ENCODE measurements at places on chromosomes 2 and 18.

DNA sequence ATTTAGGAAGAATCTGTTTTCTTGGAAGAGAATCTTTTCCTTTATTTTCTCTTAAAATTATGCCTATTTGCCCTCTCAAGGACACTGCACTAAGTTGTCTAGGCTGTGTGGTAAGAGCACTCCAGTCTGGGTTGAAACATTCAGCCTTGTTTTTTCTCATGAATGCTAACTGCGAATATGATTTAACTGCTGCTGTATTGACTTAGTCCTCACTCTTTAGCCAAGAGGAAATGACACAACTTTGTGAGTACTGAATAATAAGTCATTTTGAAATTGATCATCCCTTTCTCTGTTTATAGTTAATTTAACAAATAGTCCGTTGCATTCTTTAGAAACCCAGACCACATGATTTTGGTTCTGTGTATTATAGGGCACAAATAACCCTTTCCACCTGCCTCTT lies 4.5 kb upstream of the RND3 start:
- no peak for DNase-seq

DNA sequence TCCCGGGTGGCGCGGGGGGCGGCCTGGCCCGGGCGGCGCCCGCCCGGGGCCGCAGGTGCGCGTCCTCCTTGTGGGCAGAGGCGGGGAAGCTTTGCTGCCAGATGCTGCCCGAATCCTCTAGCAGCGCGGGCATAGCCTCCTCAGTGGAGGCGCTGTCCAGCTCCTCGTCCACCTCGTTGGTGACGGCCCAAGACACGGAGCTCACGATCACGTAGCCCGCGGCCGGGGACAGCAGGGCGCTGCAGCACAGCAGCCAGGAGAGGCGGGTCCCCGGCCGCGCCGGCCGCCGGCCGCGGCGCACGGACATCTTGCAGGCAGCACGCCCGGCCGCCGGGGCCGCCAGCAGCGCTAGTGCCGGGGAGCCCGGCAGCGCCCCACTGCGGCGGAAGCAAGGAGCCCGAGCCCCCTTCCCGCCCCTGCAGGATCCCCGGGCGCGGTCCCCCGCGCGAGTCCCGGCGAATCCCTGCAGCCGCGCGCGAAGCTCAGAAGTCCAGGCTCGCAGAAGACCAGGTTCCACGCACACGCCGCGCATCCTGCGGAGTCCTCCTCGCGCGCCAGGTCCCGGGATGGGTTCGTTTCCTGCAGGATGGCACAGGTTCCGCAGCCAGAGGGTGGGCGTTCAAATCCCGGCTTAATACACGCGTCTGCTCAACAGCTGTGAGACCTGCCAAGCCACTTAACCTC lies at the start of gene CREG2:
Gene CREG2, minus strand, starts transcription at position 353 of the 684 bp plus-strand sequence. Its CDS starts 46 bp downstream, at position 307.
- DNase-seq: peak; percentile 18

DNA sequence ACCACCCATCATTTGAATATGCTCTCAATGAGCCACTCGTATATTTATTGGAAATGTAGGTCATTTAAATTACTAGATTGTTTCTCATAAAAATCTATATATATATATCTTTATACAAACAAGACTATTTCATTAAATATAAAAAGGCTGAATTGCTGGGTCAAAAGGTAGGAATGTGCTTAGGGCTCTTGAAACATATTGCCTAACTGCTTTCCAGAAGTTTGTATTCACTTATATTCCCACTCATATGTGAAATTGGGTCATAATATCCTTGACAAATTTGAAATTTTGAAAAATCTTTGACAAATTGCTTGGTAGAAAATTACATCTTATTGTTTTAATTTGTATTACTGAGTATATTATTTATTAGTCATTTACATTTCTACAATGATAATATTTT lies 999.8 kb upstream of the CDH2 start:
- no peak for DNase-seq

DNA sequence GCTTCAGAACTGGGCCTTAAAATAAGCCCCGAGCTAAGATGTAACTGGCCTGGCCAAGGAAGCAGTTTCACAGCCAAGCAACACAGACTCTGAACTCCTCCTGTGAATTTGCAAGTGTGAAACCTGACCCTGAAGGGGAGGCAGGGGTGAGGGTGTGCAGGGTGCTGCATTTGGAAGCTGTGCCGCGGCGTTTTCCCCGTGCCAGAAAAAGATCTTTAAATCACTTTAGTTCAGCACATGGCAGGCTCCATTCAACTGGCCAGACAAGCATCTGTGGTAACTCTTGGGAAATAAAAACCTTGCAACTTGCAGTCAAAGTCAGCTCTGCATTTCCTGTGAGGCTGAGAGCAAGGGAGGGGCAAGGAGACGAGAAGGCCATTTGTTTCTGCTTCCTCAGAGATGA lies 209.3 kb upstream of the SOX11 start:
- DNase-seq: no peak

DNA sequence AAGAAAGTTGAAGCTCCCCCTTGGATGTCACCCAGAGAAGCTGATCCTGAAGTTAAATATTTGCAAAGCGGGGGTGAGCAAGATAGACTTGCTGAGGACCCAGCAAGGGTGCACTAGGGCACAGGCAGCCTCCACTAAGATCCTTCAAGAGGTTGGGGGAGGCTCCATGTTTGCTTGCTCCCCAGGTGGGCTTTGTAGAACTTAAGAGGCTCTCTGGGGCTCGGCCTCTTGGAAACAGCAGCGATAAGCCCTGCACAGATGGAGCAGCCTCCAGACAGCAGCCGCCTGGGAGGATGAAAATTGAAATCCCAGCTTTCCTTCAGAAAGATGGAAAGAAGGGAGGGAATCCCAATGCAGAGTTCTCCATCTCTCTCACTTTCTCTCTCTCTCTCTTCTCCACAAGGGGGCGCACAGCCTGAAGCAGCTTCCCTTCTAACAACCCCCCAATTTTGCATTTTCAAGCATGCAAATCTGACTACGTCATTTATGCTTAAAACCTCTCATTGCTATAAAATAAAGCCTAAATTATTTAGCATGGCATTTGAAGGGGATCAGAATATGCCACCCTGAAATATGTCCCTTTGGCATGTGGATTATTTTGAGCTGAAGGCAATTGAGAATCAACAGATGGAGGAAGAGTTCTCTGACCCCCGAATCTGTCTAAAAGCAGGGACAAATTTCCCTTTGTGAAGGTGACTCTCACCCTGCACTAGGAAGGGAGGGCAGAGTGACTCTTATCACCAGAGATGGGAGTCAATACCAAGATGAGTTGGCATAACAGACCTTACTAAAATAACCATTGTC lies 185.7 kb upstream of the KLHL29 start:
- no peak for DNase-seq

DNA sequence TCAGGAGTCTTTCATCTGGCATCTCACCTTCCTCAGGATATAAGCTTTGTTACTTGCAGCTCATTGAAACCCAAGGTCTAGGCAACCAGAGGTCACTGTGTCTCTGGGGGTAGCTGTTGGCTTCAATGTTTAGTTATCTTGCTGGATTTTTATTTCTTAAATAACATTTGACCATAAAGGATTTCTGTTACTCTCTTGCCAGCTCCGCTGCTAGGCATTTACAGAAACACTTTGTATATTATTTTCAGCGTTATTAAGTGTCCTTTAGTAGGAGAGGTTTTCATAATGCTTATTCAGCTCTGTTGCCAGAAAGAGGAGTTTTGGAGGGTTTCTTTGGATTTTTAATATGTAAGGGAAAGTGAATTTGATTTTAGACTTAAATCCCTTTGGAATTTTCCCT lies 61.4 kb downstream of the QPCT start:
- no peak for DNase-seq

GRCh38 chr2:20247084-20247483 lies 22.2 kb upstream of the SDC1 start:
- no peak for DNase-seq

DNA sequence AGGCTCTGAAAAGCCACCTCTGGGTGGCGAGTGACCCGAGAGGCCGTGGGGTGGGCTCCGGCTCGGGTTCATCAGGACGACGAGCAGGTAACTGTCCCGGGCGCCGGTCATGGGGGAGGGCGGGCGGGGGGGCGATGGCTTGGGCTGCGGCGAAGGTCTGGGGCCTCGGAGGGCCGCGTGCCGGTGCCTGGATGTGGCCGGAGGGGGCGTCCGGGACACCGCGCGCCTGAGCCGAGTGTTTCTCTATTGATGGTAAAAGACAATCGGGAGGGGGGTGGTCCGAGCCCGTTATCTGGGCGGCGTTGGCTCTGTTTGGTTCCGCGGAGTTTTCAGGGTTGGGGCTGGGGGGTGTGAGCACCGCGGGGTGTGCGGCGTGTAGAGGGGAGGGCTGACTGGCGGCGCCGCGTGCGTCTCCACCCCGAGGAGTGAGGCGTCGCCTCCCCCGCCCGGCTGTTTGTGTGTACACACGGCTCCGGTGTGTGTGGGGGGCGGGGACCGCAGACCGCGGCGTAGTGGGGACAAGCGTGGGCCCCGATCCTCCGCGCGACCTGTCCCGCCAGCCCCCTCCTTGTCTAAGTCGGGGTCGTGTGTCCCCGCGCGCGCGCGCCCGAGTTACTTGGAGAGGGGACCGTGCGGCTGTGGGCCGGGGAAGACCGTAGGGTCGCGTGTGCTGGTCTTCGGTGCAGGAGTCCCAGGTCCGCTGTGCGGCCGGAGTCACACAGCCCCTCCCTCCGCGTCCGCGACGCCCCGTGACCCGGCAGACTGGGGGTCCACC lies 1.6 kb downstream of the CTIF start:
- peak; percentile 52 for DNase-seq

DNA sequence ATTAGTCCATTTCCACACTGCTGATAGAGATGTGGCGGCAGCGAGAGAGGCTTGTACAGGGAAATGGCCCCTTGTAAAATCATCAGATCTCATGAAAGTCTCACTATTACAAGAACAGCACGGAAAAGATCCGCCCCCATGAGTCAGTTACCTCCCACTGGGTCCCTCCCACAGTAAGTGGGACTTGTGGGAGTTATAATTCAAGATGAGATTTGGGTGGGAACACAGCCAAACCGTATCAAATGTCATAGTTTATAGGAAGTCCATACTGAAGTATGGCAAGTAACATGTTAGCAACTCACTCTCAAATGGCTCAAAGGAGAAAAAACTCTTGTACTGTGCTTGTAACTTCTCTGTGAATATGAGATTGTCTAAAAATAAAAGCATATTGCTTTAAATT lies 56.1 kb downstream of the FARP2 start:
- no peak for DNase-seq

DNA sequence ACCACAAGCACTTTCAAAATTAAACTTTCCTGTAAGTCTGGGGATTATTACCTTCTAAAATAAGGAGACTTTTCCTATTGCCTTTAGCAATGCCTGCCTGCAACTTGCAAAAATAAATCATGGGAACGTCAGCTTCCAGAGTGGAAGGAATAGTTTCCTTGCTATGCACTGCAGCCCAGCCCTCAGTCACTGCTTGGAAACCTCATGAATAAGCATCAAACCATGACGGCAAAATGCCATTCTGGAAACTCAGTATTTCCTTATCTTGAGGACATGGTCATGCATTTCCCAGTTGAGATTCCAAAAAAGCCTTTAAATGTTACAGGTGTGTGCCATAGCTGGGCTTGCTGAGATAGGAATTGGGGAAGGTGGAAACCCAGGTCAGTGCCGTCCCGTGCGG lies 84.2 kb upstream of the OTOS start:
- DNase-seq: peak; percentile 27

- peak; percentile 61 for DNase-seq
Observed at GRCh38 chr2:20617081-20617575, 33.8 kb downstream of the HS1BP3 start.

GRCh38 chr2:106207246-106207645 lies 13.1 kb upstream of the UXS1 start:
- no peak for DNase-seq

DNA sequence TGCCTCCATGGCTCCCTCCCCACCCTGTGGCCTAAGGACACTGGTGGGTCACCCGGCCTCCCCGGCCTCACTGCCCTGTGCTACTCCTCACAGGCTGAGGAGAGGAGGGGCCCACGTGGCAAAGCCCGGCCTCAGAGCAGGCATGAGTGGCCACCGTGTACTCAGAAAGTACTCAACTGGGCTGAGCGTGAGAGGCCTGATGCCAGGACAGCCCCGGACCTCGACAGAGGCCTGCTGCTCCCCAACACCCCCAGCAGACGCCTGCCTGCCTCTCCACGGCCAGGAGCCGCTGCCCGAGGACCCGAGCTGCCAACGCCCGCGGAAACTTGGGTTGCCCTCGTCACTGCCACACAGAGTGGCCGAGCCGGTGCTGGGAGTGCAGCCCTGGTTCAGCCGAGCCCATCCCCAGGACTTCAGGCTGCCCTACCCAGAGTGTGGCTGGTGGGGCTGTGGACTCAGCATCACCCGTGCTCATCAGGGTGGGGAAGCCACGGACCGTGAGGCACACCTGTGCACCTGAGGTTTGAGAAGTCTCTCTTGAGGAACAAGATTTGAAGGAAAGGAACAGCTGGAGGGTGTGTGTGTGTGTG lies 59.3 kb downstream of the CENPO start:
- no peak for DNase-seq

DNA sequence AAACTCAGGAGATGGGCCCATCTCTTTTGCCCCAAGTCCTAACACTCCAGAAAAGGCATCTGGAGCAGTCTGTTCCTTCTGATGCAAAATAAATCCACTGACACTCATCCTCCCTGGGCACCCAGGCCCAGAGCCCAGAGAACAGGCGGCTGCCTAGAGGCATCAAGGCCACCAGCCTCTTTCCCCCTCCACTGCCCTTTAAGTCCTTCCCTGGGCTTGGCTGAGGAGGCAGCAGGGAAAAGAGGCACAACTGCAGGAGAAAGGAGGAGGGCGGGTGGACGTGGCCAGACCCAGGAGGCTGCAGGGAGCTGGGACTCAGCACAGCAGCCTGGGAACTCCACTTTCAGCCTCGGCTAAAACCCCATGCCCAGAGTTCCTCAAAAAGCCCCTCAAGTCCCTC lies 99.7 kb upstream of the ID2 start:
- no peak for DNase-seq

GRCh38 chr2:12764075-12764730 lies 47.5 kb downstream of the TRIB2 start:
- no peak for DNase-seq

GRCh38 chr18:23532848-23533247 lies 29.5 kb downstream of the RMC1 start:
- DNase-seq: no peak

DNA sequence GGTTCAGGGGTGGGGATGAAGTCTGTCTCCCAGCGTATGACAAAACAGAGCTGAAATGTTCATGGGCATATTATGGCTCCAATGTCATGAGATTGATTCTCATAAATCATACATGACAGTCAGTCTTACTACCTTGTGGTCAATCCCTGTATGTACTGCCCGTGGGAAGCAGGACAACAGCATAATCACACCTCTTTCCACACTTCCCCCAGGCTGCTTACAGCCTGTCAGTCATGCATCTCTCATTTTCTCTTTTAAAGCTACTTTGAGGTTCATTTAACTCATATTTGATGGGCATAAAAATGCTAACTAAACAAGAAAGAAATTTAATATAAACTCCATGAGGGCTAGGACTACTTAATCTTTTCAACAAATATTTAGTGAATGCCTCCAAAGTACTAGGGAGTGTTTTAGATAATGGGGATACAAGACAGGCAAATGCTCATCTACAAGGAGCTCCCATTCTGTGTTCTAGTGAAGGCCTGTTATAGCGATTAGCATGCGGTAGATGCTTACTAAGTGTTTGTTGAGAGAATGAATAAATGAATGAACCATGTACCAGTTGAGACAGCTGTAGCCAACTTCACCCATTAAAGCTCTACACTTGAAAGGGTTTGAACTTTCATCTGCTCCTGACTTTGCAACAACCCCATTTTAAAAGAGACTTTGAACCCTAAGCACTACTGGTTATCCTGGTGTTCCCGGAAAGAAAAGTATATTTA lies 89.1 kb downstream of the ALPK2 start:
- DNase-seq: no peak

All from breast epithelium (tissue), 4 donors.